LHCN-M2 (cell line): ENCODE measurements at places on chromosomes 1 and 21.

GRCh38 chr1:157034137-157034800 lies 11.3 kb downstream of the ARHGEF11 start:
- no peak for DNase-seq

- peak; percentile 73 for DNase-seq
Observed at GRCh38 chr1:45272913-45273371, 53.8 kb upstream of the HPDL start.

DNA sequence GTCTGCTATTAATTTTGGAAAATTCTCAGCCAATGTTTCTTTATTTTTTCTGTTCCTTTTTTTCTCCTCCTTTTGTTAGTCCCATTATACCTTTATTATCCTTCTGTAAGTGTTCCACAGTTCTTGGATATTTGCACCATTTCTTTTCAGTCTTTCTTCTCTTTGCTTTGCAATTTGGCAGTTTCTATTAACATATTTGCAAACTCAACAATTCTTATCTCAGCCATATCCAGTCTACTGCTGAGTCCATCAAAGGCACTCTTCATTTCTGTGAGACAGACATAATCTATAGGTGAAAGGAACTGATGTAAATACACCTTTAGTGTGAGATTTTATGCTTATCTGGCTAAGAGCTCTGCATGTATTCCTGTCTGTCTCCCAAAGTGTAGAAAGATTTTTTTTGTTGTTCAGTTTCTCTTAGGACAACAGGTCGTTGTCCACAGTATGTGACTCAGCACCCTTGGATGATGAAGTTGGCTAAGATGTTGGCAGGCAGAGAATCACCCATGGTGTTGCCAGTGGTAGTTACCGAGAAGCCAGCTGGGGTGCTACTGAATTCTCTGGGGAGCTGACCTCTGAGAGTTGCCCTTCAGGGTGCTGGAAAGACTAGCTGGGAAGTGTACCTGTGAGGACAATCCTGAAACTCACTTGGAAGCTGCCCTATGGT lies 38.4 kb downstream of the LEPR start:
- DNase-seq, result peak; percentile 43

- no peak for DNase-seq
Observed at GRCh38 chr21:44267655-44268142, 6.0 kb upstream of the DNMT3L start.

DNA sequence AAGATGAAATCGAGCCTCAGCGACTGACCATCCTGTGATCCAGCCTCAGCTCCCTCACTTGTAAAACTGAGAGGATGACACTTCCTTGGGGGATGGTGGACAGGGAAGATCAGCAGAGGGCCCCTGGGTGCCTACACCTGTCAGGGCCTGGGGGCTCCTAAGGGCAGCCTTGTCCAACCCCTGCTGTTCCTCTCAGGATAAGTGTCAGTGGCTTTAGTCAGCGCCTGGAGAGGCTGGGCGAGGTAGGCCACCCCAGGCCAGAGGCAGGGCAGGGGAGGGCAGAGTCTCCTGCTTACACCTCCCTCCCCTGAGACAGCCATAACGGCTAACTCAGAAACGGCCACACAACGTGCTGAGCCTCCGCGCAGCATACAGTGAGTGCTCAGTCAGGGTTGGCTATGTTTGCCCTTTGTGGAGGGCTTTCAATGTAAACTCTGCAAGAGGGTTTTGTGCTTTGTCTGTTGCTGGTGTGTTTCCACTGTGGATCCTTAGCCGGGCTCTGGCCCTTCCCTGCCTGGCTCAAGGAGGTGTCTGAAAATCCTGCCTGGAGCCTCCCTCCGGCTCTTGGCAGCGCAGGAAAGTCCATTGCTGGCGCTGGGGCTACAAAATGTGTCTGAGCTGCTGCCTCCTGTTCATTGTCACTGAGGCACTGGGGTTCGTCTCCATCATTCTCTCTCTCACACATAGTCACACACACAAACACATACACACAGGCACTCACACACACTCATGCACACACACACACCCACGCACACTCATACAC lies 588.4 kb downstream of the PTPRU start:
- DNase-seq, result no peak

DNA sequence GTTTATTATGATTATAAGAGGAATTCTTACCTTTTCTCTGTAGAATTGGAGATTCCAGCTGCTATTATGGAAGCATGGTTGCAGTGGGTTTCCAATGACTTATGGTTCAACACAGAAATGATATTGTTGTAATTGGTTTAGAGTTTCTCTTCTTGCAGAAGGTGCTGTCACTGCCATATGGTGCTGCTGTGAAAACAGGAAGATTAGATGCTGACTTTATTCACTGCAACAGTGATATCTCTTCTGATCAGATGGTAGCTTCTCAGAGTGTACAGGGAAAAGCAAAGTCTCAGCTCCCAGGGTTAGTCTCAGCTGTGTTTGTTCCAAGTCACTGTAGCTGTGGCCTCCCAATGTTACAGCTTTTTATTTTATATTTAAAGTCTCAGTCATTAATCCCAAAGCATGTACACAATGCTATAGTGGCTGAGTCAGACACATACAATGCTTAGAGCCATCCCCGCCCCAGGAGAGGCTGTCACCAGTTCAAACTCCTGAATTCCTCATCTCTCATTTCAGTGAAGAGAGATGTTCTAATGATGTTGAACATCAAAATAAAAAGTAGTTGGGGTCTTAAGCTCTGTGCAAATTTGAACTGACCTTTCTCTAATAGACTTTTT lies 42.7 kb upstream of the RGS2 start:
- no peak for DNase-seq

DNA sequence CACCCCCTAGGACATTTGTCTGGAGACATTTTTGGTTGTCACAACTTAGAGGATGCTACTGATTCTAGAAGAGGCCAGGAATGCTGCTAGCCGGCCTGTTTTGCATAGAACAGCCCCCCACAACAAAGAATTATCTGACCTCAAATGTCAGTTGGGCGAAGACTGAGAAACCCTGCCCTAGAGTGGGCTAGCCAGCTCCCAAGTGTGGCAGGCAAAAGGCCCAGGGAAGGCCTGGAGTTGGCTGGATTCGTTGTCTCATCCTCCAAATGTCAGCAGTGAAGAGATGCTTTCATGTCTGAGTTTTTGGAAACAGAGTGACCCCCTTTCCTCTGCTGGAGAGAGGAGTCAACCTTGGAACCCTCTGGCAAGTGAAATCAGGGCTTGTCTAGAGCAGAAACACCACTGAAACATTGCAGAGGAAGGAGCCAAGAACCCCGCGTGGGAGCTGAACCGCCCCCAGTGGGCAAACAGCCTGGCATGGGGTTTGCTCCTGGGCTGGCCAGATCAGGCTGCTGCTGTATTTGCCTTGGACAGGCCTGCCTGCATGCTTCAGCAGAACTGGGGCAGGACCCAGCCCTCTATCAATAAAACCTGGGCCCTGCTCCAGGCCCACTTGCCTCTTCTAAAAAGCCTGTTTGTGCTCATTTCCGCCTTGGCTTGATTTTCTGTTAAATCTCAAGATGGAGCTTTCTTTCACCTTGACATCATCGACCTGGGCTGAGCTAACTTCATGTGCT lies 32.9 kb downstream of the RASSF5 start:
- no peak for DNase-seq

DNA sequence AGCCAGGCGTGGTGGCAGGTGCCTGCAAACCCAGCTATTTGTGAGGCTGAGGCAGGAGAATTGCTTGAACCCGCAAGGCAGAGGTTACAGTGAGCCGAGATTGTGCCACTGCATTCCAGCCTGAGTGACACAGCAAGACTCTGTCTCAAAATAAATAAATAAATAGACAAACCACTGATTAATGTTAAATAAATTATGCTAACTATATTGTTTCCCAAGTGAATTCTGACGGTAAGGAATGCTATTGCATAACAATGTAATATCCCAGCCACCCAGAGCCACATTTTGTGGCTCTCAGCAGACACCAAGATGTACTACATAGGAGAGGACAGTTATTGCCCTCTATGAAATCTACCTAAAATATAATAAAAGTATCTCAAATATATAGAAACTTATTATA lies 55.4 kb downstream of the LPGAT1 start:
- DNase-seq, result no peak
